ENCODE measurements at places on chromosomes 2 and 18.

- DNase-seq, result no peak
Observed at GRCh38 chr2:127185093-127185492, 35.0 kb downstream of the CYP27C1 start.

DNA sequence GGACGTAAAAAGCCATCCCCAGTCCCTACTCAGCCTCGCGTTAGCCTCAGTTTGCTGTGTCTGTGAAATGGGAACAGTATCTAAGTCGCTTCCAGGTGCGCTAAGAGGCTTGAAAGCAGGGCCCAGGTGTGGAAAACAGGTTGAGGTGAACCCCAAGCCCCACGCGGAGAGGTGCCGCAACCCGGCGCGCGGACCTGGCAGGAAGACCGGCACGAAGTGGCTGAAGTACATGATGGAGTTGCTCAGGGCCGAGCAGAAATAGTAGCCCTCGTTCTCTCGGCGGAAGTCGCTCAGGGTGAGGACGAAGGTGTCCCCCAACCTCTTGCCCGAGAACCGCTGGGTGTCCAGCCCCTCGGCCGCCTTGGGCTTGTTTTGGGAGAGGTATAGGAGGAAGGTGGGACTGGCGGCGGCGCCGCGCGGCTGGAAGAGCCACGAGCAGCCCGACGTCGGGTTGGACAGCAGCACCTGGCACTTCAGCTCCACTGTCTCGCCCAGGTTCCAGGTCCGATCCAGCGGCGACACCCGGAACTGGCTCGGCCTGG, 508 bp downstream of the CD8A start:
- no peak for DNase-seq

GRCh38 chr2:232008907-232009638, 47.6 kb downstream of the DIS3L2 start:
- no peak for DNase-seq

DNA sequence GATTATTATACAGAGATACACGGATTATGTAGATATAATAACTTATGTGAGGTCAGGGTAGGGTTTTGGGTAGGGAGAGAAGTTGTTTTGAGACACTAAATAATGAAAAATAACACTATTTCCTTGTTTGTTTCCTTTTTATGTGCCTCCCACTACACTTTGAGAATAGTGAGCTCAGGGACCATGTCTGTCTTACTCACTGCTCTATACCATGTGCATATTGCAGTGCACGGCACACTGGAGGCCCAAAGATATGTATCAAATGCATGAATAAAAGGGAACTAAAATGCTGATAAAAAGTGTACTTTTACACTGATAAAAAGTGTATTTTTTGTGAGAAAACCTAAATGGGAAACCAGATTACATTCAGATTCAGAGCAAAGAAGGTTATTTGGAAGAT, 151.4 kb upstream of the NABP1 start:
- DNase-seq, result no peak

- DNase-seq, result no peak
Observed at GRCh38 chr2:230413479-230413878, 2.5 kb upstream of the SP100 start.

GRCh38 chr2:106282462-106283170, 88.5 kb upstream of the UXS1 start:
- no peak for DNase-seq
